Bronchus fibroblast of lung (primary cell): ENCODE measurements at places on chromosomes 13 and 19. TPM values are rescaled to one million over a fixed set of nuclear protein-coding genes. Genes with fewer than 3 reads are reported as not detected.

CASP14 gene
- not detected in 2 replicates for total RNA-seq

OR10H1 gene
- not detected in 2 replicates for total RNA-seq

ZNF653 gene
- 4.5 and 5.0 TPM in 2 replicates for total RNA-seq

DPF1 gene
- total RNA-seq, result 3.5 and 3.6 TPM in 2 replicates

YIPF2 gene
- 83.4 and 94.5 TPM in 2 replicates for total RNA-seq

CKM gene
- 0.15 and 0.17 TPM in 2 replicates for total RNA-seq

TMEM86B gene
- total RNA-seq, result 0.84 and 1.2 TPM in 2 replicates

KASH5 gene
- total RNA-seq, result not detected in 2 replicates

HSD11B1L gene
- total RNA-seq, result 12.4 and 13.1 TPM in 2 replicates

TRPC4 gene
- total RNA-seq, result 0.45 and 0.50 TPM in 2 replicates

TUBB4A gene
- total RNA-seq, result not detected in 2 replicates

LILRB5 gene
- not detected in 2 replicates for total RNA-seq

OLFM4 gene
- total RNA-seq, result not detected in 2 replicates

DIAPH3 gene
- total RNA-seq, result 15.8 and 19.5 TPM in 2 replicates

CALR3 gene
- total RNA-seq, result not detected in 2 replicates

C19orf67 gene
- not detected in 2 replicates for total RNA-seq

AZU1 gene
- not detected in 2 replicates for total RNA-seq

ZNF546 gene
- 2.2 and 2.9 TPM in 2 replicates for total RNA-seq

KLK1 gene
- total RNA-seq, result not detected in 2 replicates

ANGPTL4 gene
- total RNA-seq, result 0.17 and 0.59 TPM in 2 replicates

PINLYP gene
- total RNA-seq, result 6.2 and 7.3 TPM in 2 replicates

KLK7 gene
- not detected in 2 replicates for total RNA-seq

NAT14 gene
- 25.1 and 29.8 TPM in 2 replicates for total RNA-seq

LHFPL6 gene
- total RNA-seq, result 14.0 and 14.4 TPM in 2 replicates

CPT1C gene
- 17.7 and 19.3 TPM in 2 replicates for total RNA-seq
